Activated naive CD4-positive, alpha-beta T cell treated with anti-CD3 and anti-CD28 coated beads, Interleukin-2, amount 10 ng/mL, durations not matched to agents 7 days and 5 days (primary cell): ENCODE measurements at places on chromosomes 3 and 15.

DNA sequence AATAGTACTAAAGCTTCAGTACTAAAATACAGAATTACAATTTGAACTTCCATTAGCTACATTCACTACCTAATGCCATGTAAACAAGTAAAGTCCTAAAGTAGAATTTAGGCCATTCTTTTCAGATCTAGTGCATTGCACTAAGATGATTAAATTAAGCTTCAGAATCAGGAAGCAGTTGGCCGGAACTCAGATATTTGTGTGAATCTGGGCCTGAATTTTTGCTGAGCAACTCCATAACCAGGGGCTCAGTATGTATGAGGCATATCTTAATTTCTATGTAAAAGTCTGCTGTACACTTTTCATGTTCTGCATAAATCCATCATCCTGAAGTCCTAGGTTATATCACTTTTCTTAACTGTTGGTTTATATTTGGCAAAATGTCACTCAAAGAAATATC is 246.4 kb downstream of the RBMS3 start:
- no peak for DNase-seq

GRCh38 chr3:162192340-162193029 is 695.9 kb downstream of the OTOL1 start:
- no peak for DNase-seq

DNA sequence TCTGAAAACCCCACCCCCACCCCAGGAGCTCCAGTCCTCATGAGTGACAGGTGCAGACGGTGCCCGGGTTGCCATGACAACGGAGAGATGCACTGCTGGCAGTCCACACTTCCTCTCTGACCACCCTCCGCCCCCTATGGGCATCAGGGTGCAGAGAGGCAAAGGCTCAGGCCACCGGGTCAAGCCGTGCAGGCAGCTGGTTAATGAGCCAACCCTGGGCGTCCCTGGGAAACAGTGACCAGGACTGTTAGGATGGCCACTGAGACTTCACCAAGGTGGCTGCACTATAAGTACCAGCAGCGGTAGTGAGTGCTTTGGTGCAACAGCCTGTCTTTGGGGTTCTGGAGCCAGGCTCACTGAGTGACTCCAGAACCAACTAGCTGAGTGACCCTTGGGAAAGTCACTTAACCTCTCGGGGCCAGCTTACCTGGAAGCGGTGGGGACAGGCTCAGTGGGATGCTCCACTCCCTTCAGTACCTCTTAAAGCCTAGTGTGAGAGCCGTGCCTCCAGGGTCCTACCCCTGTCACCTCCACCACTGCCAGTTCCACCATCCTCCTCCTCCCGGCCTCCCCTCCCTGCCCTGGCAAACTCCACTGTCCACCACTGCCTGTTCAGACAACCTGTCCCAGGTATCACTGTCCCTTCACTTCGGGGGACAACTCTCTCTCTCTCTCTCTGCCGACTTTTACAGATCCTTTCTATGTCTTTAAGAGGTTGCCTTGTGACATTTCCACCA is 121.0 kb upstream of the PRR20G start:
- no peak for DNase-seq

DNA sequence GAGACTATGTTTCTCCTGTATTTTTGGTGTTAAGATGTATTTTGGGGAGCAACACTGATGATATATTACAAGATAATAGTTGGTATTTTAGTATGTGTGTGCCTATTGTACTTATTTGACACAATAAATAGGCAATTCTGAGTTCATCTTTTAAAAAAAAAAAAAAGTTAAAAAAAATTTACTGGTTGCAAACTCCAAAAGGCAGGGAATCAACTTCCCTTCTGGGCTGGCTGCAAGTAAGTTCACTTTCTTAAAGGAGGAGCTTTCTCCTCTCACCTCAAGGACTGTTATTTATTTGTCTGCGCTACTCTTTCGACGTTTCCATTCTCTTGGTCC is 335 bp upstream of the VPS8 start:
- no peak for DNase-seq

DNA sequence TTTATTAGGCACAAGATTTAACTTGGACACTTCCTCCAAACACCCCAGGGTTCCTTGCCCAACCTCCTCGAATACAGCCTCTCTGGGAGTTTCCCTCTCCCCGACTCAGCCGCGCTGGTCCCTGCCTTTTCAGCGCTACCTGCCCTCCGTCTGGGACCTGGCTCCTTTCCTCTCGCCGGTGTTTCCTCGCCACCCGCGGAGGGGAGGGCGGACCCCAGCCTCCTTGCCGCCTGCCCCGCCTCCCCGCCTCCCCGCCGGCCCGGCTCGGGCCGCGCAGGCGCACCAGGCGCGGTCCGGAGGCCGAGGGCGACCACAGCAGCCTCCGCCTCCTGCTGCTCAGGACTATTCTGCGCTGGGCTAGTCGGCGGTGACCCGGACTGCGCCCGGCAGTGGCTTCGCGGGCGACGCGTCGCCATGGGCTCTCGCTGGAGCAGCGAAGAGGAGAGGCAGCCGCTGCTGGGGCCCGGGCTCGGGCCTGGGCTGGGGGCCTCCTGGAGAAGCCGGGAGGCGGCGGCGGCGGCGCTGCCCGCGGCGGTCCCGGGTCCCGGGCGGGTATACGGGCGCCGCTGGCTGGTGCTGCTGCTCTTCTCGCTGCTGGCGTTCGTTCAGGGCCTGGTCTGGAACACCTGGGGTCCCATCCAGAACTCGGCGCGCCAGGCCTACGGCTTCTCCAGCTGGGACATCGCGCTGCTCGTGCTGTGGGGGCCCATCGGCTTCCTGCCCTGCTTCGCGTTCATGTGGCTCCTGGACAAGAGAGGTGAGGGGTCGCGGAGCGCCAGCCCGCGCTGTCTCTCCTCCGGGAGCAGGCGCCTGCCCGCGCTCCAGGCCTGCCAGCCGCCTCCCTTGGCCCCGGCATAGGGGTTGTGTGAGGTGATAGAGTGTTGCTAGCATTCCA is at the start of gene SLC49A4:
Gene SLC49A4 (plus strand): TSS at position 291 of the 895 bp plus-strand sequence. CDS start 124 bp downstream, at position 415.
- DNase-seq, result peak; percentile 77
